ENCODE measurements at places on chromosomes 12 and 14.
A peak's percentile ranks its signal among the peaks of the same experiment; 100 is the strongest.

GRCh38 chr14:75132382-75133086 is 5.7 kb upstream of the NEK9 start:
- no peak for DNase-seq

- DNase-seq: peak; percentile 42
These were observed at the start of gene CACNB3 for GRCh38 chr12:48817873-48818830. TSS of gene CACNB3 (plus strand) at chr12:48818496. CDS start at chr12:48818930, 434 bp downstream.

GRCh38 chr14:100534528-100535286 is 52.5 kb downstream of the BEGAIN start:
- DNase-seq: no peak

DNA sequence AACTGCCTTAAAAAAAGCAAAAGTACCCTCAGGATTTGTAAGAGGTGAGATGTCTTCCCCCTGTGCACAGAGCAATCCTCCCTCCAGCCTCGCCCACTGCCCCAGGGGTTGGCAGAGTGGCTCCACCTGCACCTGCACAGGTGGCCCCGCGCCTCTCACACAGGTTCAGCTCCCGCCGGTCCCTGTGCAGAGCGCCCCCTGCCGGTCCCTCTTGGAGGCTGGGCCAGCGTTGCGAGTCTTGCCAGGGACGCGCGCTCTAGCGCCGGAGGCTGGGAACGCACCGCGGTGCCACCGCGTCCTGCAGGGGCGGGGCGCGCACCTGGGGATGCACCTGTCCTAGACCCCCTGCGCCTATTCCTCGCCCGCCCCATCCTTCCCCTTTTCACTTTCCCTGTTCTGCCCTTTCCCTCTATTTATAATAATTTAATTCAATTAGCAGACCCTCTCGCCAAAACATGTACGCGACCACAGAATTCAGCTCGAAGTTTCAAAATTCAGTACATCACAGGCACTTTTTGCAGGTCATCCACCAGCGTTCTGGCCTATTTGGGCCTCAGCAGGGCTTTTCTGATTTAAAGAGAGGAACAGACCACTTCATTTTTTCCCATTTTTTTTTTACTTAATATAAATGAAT is 618.6 kb downstream of the AACS start:
- DNase-seq: no peak

DNA sequence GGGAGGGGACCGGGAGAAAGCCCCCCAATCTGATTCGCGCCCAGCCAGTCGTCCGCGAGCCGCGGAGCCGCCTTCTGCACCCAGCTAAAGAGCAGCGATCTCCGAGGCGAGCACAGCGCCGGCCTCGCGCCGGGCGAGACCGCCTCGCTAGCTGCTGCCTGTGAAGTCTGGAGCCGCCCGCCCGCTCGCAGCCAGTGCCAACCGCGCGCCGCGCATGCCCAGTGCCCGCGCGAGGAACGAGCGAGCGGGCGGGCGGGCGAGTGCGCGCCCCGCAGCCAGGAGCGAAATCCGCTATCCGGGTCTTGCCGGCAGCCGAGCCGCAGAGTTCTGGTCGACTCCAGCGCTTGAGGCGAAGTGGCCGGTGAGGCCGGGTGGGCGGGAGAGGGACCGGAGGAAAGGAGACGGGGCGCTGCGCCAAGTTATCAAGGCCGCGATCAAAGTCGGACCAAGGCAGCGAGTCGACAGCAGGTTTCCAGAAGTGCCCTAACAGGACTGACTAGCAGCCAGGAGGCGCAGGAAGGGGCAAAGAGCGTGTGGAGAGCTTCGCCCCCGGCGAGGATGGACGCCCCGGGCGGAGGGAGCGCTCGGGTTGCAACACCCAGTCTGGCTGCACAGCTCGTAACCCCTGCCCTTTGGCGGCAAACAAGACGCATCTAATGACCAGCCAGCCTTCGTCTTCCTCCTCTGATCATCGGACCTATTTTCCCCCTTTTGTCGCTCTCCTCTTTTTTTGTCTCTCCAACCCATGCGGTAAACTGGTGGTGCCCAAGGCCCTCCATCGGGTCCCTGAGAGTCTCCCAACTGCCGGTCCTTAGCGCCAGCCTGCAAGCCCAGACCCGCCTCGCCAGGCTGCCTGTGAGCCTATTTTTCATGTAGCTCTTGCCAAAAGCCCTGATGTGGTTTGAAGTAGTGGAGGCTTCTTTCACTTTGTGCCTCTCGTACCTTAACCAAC is at the start of gene EPS8:
EPS8 (minus strand) TSS at position 169 of the 952 bp plus-strand sequence. CDS start 106,437 bp downstream, outside the sequence.
- peak; percentile 73 for DNase-seq

GRCh38 chr12:111135293-111135832 is 215.0 kb upstream of the MYL2 start:
- DNase-seq: no peak

- no peak for DNase-seq
These were observed 207.8 kb downstream of the KSR2 start for GRCh38 chr12:117760990-117761389.

DNA sequence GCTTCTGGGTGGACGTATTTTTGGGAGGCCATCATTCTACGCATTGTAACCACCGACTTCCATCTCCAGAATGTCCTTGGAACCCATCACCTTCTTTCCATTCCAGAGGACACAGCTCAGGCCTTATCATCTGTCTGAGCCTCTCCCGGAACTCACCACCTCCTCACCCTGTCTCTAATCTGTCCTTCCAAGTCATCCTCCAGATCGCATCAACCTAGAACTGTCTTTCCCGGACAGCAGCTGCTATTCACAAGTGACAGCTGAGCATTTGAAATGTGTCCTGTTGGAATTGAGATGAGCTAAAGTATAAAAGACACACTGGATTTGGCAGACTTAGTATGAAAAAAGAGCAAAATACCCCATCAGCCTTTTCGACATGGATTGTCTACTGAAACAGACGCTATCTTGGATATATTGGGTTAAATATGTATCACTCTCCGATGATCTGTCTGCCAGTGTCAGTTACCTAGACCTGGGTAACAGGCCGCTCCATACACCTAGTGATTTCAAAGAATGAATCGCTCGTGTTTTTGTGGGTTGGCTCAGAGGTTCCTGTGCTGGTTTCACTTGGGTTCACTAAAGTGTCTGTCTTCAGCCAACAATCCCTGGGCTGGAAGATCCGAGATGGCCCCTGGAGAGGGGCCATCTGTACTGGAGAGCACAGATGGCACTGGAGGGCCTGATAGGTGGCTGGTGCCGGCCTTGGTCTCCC is 104.4 kb upstream of the RFLNA start:
- DNase-seq: no peak

GRCh38 chr12:785706-786105 is 33.3 kb downstream of the WNK1 start:
- no peak for DNase-seq

- no peak for DNase-seq
These were observed 106.2 kb upstream of the NAV3 start for GRCh38 chr12:77724367-77724957.

DNA sequence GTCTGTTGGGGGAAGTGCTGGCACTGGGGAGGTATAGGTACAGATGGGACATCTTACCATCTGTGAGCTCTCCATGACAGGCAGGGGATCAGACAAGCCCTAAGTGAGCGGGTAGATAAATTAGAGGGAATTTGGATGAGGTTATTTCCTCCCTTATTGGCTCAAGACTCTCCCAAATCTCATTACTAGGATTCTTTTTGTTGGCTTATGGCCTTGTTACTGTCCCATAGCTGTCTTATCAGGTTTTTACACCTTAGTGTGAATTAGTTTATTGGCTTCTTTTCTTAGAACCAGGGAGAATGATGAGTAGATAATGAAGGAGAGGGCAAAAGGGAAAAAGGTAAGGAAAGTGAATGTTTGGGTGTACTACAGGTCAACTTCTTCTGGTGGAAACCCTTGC is 191.1 kb upstream of the PRICKLE1 start:
- no peak for DNase-seq

DNA sequence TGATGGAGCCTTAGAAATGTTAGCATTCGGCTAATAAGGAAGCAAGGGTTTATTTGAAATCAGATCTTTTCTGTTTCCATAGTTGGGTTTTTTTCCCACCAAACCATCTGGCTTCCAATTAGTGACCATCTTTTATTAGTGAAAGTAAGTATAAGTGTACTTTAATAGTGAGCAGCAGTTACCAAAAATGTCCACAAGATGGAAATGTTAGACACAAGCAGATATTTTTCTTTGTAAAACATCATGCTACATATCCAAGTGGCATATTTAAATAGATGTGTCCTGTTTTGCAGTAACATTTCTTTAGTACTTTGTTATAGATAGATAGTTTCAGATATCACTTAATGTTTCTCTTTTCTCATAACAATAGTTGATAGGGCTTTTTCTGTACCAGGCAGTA is 28.8 kb downstream of the YEATS4 start:
- no peak for DNase-seq

GRCh38 chr14:22188318-22188717 is 400.7 kb downstream of the DAD1 start:
- DNase-seq: no peak

DNA sequence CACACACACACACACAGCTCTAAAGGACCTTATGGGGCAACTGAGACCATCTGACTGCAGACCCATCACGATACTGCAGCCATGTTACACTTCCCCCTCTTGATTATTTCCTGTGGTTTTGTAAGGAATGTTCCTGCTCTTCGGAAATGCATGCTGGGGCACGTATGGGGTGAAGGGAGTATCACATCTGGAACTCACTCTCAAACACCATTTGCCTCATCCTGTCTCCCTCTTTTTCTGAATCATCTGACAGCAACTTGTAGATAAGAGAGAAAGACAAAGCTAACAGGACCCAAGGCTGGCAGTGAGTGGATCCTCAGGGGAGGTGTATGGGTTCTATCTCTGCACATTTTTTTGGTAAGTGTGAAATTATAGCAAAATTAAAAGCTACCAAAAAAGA is 50.3 kb downstream of the RIMBP2 start:
- DNase-seq: no peak

GRCh38 chr12:22321638-22322037 is 12.9 kb downstream of the ST8SIA1 start:
- no peak for DNase-seq

- DNase-seq: no peak
These were observed 134.7 kb downstream of the NOVA1 start for GRCh38 chr14:26463136-26463535.

DNA sequence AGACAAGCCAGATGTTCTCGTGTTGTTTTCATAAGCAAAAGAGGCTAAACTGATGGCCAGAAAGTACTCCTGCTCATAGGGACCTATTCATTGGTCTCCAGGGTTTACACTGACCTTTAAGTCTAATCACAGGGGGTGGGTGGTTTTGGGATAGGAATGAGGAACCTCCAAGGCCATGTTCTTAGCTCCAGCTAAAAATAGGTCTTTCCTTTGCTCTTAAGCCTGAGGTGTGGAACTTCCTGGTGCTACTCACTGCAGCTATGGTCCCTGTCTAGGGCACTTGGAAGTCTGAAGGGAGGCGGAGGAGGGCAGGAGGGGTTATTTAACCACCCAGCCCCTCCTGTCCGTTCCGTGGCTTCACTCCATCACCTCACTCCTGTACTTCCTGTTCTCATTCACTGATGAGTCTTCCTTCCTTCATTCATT is 18.6 kb downstream of the GPRC5A start:
- DNase-seq: no peak

DNA sequence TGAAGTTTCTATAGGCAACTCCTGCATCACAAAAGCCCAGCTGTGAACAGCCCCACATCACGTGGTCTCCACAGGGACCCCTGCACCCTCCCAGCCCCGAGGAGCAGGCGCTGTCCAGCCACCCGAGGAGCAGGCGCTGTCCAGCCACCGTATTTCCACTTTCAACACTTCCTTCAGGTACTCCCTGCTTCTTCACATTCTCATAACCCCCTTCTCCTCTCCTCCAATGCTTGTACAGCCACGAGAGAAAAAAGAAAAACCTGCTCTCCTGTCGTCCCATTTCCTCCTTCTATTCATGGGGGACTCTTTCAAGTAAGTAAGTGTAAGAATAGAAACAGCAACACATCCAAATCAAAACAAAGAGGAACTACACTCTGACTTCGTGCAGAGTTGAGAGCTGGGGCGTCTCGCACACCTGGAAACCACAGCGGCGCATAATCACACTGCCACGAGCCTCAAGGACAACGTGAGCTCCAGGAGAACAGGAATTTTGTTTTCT is 11.9 kb downstream of the CDC42BPB start:
- DNase-seq: no peak

- DNase-seq: no peak
These were observed 259.0 kb upstream of the G2E3 start for GRCh38 chr14:30299915-30300314.

DNA sequence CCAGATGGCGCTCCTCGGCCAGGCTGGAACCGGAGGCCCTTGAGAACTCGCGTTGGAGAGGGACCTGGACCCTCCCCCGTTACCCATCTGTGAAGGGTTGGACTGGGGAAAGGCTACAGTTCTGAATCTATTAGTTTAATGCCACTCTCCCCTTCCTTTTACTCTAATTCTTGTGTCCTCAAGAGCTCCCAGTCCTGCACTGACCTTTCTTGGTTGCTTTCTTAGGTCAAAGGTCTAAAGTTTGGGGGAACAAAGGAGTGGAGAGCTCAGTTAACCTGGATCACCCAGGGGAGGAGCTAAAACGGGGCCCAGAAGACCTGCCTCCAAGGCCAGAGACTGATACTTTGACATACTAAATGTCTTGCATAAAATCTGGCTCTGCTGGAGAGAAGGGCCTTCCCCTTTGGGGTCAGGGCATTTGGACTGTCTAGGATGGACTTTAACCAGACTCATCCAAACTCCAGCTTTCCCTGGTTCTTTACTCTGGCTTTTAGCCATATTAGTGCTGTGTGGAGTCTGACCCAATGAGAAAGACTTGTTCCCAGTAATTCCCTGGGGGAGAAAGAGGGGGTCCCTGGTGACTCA is 923 bp upstream of the MLF2 start:
- DNase-seq: no peak

- no peak for DNase-seq
These were observed 4.9 kb upstream of the PLA2G1B start for GRCh38 chr12:120332523-120332922.

GRCh38 chr12:12397184-12397583 is 40.3 kb downstream of the BORCS5 start:
- no peak for DNase-seq

- DNase-seq: no peak
These were observed 141.7 kb downstream of the RIMBP2 start for GRCh38 chr12:130574402-130574801.

DNA sequence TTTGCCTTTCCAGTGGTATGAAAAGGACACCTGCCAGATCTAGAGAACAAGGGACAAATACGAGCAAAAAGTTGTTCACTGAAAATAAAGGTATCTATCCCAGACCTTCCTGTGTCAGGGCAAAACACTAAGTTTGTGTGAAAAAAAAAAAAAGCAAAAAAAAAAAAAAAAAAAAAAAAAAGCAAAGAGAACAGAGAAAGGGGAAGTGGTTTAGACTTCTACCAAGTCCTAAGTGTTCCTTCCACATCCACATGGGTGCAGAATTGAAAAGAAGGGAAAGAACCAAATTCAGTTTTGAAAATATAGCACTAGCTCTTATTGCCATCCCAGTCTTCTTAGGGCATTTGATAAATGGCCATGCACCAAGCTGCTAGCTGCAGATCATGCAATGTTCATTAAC is 41.7 kb downstream of the ZCRB1 start:
- no peak for DNase-seq

DNA sequence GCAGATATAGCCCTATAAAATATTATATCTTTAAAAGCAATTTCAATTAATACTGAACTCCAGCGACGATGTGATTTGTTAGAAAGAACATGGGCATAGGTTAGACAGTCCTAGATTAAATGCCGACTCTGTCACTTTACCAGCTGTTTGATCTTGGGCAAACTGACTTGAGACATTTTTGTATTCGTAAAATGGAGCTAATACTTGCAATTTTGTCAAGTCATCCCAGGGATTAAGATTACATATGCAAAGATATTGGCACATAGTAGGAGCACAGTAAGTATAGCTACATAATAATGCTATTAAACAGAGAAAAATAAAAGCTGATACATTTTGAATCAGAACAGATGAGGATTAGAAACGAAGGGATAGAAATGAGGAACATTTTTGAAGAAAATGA is 9.0 kb downstream of the INSM2 start:
- DNase-seq: no peak

GRCh38 chr12:32505067-32505945 is 105.9 kb downstream of the FGD4 start:
- DNase-seq: no peak

Measured in stimulated activated CD8-positive, alpha-beta memory T cell treated with anti-CD3 and anti-CD28 coated beads, Interleukin-7, amount 100 ng/mL, for 1 hour (primary cell).